Adrenal gland (tissue), 19 donors: ENCODE measurements at places on chromosomes 3 and 15. TPM values are rescaled to one million over a fixed set of nuclear protein-coding genes. Genes with fewer than 3 reads are reported as not detected.
A peak's percentile ranks its signal among the peaks of the same experiment; 100 is the strongest.

The SLC22A14 gene
- not detected for total RNA-seq

DNA sequence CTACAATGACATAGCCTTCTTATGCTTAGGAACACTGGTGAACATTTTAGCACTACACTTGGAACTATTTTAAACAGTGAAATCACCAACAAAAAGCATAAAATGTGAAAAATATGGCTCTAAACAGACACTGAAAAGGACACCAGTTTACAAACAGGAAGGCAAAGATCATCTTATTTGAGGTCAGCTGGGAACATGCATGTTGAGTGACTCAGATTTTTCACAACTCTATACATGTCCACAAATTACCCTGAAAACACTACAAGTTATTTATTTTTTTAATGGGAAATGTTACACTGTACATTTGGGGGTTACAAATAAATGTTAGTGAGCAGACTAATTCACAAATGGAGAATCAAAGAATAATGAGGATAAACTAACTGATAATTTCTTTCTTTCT lies 12.5 kb upstream of the GK5 start:
- DNase-seq, result no peak

- DNase-seq, result peak; percentile 14
These were observed 1090.2 kb downstream of the FHIT start for GRCh38 chr3:60160822-60161748.

The IL17RB gene
- total RNA-seq, result 12.0 TPM

- DNase-seq, result no peak
These were observed 47.1 kb downstream of the CMTM7 start for GRCh38 chr3:32438596-32439344.

DNA sequence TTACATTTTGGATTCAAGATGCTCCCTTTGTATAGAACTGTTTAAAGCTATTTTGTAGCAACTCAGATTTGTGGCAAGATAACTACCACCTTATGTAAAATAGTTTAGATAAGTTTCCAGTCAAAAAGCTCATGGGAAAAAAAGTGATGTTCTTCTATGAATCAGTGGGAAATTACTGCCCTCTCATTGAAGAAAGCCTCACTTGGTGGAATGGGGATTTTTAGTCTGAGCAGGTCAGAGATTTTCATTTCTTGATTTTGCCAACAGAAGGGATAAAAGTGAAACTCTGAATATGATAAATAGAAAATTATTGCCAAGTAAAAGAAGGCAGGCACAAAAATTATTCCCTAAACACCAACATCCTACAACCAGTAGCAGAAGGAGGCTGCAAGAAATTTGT lies 25.8 kb upstream of the CSTA start:
- DNase-seq, result no peak

The PLSCR5 gene
- total RNA-seq, result not detected
